ENCODE measurements at places on chromosomes 13 and 19. TPM values are rescaled to one million over a fixed set of nuclear protein-coding genes. Genes with fewer than 3 reads are reported as not detected.

GRCh38 chr13:42075517-42075916 is 27.1 kb downstream of the DGKH start:
- DNase-seq = no peak

DNA sequence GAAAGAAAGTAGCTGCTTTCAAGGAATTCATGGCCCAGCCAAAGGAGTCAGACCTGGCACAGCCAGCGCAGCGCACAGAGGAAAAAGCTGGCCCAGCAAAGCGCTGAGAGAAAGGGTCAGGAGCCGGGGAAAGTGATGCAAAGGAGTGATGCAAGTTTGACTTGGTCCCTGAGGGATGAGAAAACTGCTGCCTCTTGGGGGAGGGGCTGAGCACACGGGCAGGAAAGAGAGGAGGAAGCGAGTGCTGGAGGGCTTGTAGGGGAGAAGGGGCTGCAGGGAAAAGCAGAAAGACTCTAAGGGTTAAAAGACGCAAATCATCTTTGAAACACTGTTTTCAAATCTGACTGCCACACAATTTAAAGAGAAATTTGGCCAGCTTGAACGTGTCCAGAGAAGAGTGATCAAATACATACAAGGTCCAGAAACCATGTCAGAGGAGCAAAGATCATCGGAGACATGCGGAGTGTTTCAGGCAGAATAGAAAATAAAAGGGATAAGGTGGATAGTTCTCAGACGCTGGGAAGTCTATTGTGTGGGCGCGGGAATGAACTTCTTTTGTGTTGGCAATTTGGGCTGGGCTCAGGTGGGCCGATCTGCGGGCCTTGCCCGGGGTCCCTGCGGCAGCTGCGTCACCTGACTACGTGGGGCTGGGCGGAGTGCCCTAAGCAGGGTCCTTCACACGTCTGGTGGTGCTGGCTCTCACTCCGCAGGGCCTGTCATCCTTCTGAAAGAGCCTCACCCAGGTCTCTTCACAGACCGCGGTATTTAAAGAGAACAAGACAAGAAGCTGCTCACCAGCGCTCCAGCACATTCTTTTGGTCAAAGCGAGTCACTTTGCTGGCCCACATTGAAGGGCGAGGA is 18.1 kb downstream of the N4BP2L1 start:
- DNase-seq = no peak

DNA sequence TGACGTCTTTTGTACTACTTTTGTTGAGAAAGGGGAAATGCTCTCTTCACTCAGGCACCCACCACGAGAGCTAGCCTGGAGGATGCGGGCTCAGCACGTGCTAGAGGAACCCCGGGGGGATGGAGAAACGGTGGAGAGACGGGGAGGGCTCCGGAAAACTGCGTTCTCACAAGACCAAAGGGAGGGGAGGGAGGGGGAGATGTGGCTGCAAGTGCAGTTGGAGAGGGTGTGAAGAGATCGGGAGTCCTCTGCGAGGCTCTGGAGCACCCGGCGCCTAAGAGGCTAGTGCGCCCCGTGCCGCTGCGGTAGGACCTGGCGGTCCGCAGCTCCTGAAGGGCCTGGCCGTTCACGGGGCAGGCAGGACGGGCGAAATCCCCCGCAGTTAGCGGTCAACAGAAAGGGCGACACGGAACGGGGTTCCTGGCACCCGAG is 43.4 kb upstream of the XPO4 start:
- DNase-seq = no peak

- no peak for DNase-seq
Measured at GRCh38 chr19:45061965-45062364, 14.3 kb downstream of the ZNF296 start.

GRCh38 chr19:12785431-12786031 is 5.8 kb upstream of the JUNB start:
- DNase-seq = no peak

DNA sequence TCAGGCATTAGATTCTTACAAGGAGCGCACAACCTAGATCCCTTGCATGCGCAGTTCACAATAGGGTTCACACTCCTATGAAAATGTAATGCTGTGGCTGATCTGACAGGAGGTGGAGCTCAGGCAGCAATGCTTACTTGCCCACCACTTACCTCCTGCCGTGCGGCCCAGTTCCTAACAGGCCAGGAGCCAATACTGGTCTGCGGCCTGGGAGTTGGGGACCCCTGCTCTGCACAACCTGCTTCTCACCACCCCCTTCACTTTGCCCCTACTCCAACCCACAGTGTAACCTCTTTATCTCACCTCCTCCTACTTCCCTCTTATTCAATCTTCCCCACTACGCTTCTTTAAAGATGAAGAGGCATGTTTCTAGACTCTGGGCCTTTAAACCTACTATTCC is 240.2 kb downstream of the RGCC start:
- no peak for DNase-seq

DNA sequence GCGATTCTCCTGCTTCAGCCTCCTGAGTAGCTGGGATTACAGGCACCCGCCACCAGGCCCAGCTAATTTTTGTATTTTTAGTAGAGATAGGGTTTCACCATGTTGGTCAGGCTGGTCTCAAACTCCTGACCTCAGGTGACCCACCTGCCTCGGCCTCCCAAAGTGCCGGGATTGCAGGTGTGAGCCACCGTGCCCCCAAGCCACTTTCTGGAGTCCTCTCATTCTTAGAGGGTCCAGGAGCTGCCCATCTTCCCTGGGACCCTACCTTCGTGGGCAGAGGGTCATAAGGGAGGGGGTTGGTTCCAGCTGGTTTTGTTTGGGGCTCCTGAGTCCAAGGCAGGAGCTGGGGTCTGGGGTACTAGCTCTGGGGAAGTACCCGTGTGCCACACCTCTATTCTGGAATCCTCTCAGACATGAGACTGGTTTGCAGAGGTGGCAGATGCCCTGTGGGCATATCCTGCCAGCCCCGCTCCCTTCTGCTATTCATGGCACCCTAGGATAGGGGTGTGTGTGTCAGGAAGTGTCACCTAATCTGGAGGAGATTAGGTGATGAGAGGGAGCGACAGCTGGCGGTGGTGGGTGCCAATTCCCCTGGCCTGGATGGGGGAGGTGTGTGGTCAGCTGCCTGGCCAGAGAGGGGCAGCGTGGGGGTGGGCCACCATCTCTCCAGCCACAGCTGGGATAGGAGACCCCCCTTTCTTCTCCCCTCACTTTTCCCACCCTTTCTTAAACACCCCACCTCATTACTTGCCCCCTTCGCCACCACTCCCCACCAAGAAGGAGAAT is 2.1 kb downstream of the PRMT1 start:
- no peak for DNase-seq

DNA sequence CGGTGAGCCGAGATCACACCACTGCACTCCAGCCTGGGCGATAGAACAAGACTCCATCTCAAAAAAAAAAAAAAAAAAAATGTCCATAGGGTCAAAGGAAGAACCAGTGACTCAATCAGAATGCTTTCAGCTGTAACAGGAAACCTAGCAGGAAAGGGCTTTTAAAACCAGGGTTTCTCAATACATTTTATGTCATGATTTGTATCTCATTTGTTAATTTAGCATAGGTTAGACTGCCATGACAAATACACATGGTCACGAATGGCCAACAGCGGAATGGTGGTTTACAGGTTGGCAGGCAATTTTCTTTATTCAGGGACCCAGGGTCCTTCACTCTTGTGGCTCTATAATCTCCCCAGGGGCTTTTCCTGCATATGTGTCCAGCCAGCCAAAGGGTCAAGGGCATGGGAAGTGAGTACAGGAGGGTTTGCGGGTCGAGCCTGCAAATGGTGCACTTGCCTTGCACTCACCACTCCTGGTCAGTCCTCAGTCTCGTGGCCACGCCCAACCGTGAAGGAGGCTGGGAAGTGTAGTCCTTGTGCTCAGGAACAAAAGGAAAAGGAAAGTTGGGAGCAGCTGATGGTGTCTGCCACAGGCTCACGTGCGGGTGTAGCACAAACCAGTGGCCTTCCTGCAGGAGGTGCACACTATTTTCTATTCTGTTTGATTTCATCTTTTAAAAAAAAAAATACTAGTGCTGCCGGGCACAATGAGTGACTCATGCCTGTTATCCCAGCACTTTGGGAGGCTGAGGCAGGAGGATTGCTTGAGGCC is 14.8 kb downstream of the DHX34 start:
- DNase-seq = no peak

- DNase-seq = peak; percentile 71
Measured at GRCh38 chr19:54373781-54374631, 9.3 kb upstream of the LAIR1 start.

- DNase-seq = no peak
Measured at GRCh38 chr13:98065468-98065867, 77.4 kb upstream of the FARP1 start.

DNA sequence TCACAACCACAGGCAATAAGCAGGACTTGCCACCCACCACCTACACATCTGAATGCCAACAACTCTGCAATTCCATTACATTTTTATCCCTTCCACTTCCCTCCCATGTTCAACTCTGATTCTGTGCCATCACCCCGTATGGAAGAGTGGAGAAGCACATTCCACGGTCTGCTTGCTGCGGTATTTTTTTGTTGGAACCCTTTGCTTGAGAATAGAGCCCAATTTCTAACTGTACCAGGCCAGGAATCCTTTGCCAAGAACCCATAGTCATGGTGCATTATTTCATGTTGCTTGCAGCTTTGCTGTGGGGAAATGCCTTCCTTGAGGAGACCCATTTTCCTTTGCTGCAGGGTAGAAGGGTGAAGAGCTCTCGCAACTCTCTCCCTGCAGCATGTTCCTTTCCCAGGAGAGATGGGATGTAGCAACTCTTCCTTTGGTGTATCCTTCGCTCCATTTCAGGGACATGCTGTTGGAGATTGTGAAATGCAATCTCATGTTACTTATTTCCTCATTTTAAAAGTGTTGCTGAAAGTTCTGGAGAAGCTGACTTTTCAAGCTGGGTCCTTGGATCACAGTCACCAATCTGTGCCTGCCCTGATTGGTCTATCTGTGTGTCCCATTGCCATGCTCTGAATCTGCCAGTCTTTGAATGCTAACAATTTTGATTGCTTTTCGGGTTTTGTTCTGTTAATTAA is 69.8 kb upstream of the STARD13 start:
- DNase-seq = no peak

PRTN3 gene
- total RNA-seq = not detected

SHISA7 gene
- not detected for total RNA-seq

ZNF667 gene
- 0.40 TPM for total RNA-seq

FFAR2 gene
- total RNA-seq = not detected

RASGRP4 gene
- total RNA-seq = not detected

STOML3 gene
- total RNA-seq = not detected

GPR183 gene
- total RNA-seq = 5.4 TPM

FXYD5 gene
- 236 TPM for total RNA-seq

Measured in natural killer cell treated with Interleukin-12 subunit alpha and Interleukin-12 subunit beta and Interleukin-15 and Interleukin-18, amount 100 ng/mL, for 72 hours (primary cell).